ENCODE measurements at places on chromosomes 2 and 18.

GRCh38 chr2:224448236-224448635 lies 46.3 kb upstream of the FAM124B start:
- no peak for DNase-seq

GRCh38 chr2:47595687-47596086 lies 187.3 kb upstream of the MSH6 start:
- no peak for DNase-seq

GRCh38 chr2:195737511-195738325 lies 80.7 kb downstream of the SLC39A10 start:
- no peak for DNase-seq

DNA sequence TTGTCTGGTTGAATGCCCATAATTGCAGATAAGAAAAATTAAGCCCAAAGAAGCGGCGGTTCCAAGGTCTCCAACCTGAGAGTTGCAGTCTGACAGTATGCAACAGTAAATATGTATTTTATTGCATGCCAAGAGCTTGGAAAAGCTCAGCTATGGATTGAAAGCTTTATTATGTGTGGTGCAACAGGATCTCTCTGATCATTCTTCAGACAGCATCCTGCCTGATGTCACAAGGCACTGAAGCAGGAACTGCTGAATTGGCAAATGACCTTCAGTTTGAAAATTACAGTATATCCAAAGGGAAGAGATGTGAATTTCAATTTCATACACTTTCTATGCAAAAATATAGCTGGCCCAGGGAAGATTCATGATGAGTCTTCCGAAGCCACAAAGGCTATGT lies 42.5 kb downstream of the DOCK10 start:
- DNase-seq = no peak

DNA sequence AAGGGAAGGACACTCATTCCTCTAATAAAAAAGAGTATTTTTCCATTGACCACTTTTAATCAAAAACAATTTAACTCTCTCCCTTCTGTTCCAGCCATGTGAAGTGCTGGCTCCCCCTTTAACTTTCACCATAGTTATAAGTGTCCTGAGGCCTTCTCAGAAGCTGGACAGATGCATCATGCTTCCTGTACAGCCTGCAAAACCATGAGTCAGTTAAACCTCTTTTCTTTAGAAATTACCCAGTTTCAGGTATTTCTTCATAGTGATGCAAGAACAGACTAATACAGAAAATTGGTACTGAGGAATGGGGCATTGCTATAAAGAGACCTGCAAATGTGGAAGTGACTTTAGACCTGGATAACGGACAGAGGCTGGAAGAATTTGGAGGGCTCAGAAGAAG lies 643.6 kb upstream of the DDX18 start:
- DNase-seq = no peak

- DNase-seq = no peak
Measured at GRCh38 chr2:5316001-5316490, 376.1 kb upstream of the SOX11 start.

GRCh38 chr2:79713131-79713785 lies 200.4 kb downstream of the CTNNA2 start:
- DNase-seq = no peak

DNA sequence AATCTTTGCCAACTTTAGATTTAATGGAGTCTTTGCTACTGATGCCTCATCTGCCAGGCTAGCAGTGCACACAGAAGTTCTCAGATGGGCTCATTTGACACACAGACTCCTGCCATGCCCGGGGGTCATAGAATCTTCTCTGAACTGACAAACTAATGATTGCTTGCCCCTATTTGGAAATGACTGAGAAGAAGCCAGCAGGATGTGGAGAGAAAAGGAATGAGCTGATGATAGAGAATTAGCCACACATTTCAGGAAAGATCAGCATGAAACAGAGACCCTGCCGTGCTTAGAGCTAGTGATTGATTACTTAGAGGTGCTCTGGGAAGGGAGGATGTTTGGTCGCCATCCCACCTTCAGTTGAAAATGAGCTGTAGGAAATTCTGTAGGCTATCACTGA lies 178.5 kb downstream of the TPGS2 start:
- no peak for DNase-seq

DNA sequence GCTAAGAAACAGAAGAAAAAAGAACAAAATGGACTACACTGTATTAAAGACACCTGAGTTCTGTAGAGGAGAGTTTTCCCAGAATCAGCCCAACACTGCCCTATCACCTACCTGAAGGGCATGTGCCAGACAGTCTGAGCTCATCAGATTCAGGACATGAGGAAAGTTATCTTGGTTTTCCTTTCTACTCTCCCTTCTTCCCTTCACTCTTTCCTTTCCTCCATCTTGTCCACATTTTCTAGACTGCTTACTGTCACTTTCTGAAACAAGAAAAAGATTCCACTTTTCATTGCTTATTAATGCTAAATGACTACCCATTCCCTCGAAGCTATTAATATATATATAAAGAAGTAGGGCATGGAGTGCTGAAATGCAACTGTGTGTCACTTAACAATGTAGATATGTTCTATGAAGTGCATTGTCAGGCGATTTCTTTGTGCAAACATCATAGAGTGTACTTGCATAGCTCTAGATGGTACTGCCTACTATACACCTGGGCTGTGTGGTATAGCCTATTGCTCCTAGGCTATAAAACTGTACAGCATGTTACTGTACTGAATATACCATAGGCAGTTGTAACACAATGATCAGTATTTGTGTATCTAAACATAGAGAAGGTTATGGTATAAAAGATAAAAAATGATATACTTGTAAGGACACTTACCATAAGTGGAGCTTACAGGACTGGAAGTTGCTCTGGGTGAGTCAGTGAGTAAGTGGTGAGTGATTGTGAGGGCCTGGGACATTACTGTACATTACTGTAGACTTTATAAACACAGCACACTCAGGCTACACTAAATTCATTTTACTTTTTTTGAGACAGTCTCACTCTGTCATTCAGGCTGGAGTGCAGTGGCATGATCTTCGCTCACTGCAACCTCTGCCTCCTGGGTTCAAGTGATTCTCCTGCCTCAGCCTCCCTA lies 145.5 kb upstream of the ITGA6 start:
- DNase-seq = no peak

- DNase-seq = no peak
Measured at GRCh38 chr2:36540986-36541754, 56.8 kb downstream of the FEZ2 start.

- no peak for DNase-seq
Measured at GRCh38 chr2:182148344-182148743, 162.7 kb downstream of the PPP1R1C start.

DNA sequence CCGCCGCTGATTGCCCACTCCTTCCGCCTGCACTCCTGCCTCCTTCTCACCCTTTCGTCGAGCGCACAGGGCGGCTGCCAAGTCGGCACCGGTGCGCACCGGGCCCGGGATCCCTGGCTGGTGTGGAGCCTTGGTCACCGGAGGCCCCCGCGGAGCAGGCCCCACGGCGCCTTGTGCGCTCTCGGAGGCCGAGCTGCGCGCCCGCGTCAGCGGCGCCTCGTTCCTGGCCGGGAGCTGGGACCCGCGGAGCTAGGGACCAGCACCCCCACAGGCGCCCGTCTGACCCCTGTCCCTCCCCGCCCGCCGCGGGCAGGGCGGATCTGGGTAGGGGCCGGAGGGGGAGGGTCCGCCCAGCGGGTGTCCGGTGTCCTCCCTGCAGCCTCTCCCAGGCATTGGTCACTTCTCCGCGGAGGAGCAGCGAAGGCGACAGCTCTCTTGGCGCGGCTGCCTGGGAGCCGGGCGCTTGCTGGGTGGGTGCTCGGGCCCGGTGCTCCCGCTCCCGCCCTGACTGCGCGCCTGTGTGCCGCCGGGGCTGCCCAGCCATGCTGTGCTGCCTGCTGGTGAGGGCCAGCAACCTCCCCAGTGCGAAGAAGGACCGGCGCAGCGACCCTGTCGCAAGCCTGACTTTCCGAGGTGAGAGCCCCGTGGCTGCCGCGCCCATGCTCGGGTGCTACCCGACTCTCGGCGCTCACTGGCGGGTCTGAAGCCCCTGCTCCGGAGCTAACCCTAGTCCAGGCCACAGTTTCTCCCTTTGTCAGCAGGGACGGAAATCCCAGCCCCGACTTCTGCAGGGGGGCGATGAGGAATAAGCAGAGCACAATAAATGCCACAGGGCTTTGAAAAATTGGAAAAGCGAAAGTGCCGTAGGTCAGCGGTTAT lies 13.2 kb downstream of the DYSF start:
- DNase-seq = no peak

GRCh38 chr2:219417374-219417773 lies 803 bp upstream of the DES start:
- DNase-seq = no peak

DNA sequence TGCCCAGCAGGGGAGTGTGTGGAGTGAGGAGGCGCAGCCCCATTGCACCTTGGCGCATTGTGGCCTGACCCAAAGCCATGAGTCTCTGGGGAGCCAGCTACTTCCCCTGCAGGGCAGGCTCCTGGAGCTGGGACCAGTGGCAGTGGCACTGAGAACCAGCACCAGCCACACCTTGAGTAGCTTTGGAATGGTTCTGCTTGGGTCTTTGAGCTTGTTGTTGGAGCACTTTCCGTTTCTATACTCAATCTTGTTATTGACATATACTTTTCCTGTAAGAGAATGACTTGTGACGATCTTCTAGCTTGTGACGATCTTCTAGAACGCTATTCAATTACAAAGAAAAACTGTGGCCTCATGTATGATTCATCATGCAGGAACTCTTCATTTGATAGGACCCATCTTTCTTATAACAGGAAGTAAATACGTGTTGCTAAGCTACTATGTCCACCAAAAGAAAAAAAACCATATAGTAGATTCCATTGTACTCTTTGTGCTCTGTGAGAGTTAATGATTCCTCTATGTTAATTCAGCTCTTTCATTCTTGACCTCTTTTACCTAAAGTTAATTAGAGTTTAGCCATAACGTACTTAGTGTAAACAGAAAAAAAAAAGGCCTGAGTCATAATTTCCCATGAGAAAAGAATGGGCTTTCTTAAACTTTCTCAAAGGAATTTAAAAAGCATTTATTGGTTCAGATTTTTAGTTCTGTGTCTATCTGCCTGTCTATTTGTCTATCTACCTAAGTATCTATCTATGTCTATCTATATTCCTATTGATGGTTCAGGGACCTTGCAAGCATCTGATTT lies 113.1 kb downstream of the GATA6 start:
- no peak for DNase-seq

DNA sequence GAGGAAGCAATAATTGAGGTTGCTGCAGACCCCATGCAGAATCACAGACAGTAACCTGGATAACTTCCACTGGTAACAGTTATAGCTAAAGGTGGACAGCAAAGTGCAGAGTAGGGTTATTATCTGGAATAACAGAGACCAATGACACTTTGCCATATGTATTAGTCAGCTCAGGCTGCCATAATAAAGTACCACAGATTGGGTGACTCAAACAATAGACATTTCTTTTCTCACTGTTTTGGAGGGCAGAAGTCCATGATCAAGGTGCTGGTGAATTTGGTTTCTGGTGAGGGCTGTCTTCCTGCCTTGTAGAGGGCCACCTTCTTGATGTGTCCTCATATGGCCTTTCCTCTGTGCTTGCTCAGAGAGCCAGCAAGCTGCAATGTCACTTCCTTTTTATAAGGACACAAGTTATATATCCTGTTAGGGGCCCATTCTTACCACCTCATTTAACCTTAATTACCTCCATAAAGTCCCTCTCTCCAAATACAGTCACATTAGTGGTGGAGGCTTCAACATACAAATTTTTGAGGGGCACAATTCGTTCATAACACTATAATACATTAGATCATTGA lies 191.0 kb upstream of the LRP1B start:
- DNase-seq = no peak

GRCh38 chr2:168594778-168595177 lies 138.7 kb downstream of the CERS6 start:
- no peak for DNase-seq

- no peak for DNase-seq
Measured at GRCh38 chr2:8598295-8599165, 83.3 kb upstream of the ID2 start.

DNA sequence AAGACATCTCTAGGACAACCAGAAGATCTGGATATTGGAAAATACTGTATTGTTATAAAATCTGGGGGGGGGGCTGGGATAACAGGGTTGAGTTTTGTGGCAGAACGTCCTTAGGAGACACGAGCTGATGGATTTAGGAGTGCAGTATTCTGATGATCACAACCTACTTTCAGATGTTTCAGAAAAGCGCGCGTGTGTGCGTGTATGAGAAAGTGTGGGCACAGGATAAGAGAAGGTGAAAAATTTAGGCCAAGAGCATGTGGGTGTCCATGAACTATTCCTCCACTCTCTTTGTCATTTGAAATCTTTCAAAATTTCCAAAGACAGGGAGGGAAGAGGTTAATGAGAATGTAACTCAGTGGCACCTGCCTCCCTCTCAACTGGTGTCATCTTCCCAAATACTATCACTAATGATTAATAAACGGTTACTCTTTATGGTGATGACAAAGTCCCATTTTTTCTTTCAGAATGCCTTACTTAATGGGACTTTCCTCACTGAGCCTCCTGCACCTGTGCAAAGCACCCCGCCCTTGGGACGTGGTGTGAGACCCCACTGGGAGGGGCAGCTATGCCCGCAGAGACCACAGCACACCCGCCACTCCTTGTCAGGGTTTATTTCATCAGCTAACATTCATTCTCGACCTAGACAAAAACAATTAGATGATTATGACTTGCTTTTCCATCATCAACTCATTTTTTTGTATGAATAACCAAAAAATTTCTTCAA lies 53.6 kb downstream of the HS6ST1 start:
- DNase-seq = no peak

DNA sequence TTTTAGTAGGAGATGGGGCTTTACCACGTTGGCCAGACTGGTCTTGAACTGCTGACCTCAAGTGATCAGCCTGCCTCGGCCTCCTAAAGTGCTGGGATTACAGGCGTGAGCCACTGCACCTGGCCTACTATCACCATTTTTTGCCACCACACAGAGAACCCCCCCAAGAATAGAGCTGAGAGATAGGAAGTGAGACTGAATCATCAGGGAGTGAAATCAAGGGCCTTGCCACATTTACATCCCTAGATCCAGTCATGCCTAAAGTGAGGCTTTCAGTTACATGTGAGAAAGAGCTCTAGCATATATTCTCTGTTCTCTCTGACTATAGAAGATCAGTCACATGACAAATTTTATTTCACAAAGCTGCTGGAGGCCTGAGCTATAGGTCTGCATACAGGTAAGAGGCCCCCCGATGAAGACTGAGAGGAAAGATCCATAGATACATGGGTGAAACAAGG lies 28.0 kb upstream of the KCMF1 start:
- no peak for DNase-seq

DNA sequence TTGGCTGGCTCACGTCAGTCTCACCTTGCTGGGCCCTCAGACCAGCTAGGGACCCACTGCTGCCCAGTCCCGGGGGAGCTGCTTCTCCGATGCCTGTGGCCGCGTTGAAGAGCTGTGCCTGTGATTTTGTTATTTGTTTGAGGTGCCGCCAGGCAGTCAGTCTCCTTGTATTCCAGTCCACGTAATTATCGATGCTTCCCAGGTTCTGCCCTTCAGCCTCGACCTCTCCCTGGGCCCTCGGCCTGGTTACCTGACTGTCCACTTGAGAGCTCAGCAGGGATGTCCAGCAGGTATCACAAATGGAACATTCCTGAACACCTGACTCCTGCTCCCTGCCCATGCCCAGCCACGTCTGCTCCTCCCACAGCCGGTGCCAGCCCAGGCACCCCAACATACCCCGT lies 195.9 kb upstream of the HS6ST1 start:
- DNase-seq = no peak

GRCh38 chr18:80143881-80144280 lies 34.8 kb downstream of the ADNP2 start:
- DNase-seq = no peak

GRCh38 chr18:5993938-5994337 lies 98.6 kb upstream of the TMEM200C start:
- DNase-seq = no peak

- no peak for DNase-seq
Measured at GRCh38 chr2:1652034-1652790, 92.1 kb downstream of the PXDN start.

GRCh38 chr18:60019463-60019840 lies 119.7 kb downstream of the PMAIP1 start:
- DNase-seq = no peak

All from stimulated activated CD4-positive, alpha-beta T cell treated with anti-CD3 and anti-CD28 coated beads, Interleukin-12 subunit alpha, Interleukin-12 subunit beta, amount 100 ng/mL, for 48 hours (primary cell).